Fibroblast of skin of abdomen (primary cell): ENCODE measurements at places on chromosomes 1 and 21.

DNA sequence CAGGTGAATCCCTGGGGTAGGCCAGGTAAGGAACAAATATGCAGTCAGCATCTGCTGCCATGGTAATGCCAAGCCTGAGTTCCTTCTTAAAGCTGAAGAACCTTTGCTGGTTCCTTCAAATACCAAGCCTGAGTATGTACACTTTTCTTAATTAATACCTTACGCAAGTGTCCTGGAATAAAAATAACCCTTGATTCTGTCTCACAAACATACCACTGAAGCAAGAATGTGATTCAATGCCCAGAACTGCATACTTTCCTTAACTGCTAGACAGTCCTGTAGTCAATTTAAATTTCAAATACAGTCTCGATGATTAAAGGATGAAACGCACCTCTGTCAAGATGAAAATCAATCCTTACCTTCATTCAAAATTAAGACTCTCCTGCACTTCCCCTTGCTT is 634.0 kb upstream of the CHRM3 start:
- peak; percentile 84 for DNase-seq

- DNase-seq = peak; percentile 28
Observed at GRCh38 chr21:25809013-25809412, 74.2 kb downstream of the GABPA start.

DNA sequence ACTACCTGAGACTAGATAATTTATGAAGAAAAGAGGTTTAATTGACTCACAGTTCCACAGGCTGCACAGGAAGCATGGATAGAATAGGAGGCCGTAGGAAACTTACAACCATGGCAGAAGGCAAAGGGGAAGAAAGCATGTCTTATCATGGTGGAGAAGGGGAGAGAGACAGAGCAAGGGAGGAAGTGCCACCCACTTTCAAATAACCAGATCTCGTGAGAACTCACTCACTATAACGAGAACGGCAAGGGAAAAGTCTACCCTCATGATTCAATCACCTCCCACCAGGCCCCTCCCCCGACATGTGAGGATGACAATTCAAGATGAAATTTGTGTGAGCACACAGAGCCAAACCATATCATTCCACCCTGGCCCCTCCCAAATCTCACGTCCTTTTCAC is 4.7 kb upstream of the C21orf91 start:
- DNase-seq = no peak

DNA sequence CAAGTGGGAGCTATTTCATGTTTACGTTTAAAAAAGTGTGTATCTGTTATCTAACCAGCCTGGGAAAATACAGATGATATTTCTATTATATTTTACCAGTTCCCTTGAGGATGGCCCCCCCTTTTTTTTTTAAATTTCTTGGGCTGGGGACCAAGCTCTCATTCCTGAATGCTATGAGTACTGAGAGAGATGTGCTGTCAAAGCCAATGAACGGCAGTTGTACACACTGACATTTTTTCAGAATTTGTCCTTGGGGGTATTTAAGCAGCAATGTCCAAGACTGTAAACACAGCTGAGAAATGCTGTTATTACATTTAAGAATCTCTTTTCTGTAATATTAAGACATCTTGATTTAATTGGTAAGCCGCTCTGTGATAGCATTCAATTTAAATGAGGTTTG is 177.9 kb downstream of the ST6GALNAC3 start:
- no peak for DNase-seq

GRCh38 chr21:42400525-42400924 is 3.2 kb upstream of the UBASH3A start:
- DNase-seq = peak; percentile 16

DNA sequence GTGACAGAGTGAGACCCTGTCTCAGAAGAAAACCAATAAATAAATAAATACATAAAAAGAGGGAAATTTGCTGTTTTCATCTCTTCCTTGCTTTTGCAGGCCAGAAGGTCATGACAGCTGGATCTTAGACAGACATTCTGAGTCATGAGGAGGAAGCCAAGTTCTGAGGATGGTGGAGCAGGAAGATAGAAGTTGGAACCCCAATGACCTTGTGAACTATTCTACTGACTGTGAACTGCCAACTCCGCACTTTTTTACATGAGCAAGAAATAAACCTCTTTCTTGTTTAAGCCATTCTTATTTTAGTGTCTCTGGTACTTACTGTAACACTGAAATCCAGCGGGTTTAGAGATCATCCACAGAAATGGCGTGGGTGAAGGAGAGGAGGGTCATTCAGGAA is 8.5 kb downstream of the CD84 start:
- DNase-seq = no peak

DNA sequence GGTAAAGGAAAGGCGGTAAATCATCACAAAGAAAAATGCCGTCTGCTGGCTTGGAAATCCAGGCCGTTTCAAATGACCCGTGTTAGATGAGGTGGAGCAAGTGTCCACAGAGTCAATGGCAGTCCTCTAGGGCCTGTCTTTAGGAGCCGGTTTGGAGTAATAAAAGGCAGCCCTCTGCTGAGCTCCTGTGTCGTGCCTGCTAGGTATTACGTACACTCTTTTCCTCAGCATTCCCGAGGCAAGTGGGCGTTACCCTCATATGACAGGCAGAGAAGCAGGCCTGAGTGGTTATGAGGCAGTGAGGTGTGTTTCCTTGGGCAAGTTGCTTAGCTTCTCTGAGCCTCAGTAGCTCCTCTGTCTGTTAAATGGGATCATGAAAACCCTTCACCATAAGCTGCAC is 7.7 kb downstream of the NENF start:
- DNase-seq = no peak

- DNase-seq = no peak
Observed at GRCh38 chr1:43337588-43337987, at the start of gene MPL. Gene MPL (plus strand): TSS chr1:43337818. CDS start chr1:43337849, 31 bp downstream.

DNA sequence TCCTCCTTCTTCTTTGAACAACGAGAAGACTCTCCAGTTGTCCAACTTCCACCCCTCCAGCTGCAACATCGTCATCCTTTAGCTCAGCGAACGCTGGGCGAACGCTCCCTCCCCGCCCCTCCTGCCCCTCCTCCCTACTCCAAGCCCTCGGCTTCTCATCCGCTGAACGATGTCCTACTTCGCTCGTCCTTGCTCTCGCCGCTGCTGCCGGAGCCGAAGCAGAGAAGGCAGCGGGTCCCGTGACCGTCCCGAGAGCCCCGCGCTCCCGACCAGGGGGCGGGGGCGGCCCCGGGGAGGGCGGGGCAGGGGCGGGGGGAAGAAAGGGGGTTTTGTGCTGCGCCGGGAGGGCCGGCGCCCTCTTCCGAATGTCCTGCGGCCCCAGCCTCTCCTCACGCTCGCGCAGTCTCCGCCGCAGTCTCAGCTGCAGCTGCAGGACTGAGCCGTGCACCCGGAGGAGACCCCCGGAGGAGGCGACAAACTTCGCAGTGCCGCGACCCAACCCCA is at the start of gene BCAN:
BCAN (plus strand) TSS at position 357 of the 504 bp plus-strand sequence. CDS start 3,938 bp downstream, outside the sequence.
- no peak for DNase-seq

DNA sequence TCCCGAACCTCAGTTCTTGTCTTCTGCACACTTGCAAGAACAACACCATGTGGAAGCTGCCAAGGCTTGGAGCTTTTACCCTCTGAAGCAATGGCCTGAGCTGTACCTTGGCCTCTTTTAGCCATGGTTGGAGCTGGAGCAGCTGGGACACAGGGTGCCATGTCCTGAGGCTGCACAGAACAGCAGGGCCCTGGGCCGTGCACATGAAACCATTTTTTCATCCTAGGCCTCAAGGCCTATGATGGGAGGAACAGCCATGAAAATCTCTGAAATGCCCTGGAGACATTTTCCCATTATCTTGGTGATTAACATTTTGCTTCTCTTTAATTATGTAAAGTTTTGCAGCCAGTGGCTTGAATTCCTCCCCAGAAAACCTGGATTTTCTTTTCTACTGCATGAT is 817.8 kb upstream of the CXADR start:
- no peak for DNase-seq

DNA sequence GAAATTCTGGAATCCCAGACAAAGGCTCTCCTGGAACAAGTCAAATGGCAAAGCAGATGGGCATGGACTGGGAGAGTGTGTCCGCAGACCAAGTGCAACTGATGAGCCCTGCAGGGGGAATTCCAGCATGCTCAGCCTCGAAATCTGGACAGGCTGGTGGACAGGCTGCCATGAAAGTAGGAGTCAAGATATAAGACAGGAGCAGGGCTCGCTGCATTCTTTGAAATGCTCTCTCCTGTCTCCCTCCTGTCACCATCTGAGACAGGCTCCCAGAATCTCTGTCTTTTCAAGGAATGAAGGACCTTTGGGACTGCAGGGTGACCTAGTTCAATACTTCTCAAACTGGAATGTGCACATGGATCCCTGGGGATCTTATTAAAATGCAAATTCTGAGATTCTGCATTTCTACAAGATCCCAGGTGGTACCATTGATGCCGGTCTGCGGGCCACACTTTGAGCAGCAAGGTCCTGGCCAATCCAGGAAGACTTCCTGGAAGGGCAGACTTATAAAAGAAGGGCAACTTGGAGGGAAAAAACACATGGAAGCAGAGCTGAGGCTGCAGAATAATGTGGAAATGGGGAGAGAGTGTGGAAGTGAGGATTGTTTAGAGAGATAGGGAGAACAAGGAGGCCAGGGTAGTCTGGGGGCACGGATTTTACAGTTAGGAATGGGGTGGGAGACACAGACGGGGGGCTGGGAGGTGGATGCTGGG is 29.8 kb downstream of the TNNT2 start:
- DNase-seq = no peak

- DNase-seq = no peak
Observed at GRCh38 chr1:35845766-35846165, 37.2 kb upstream of the AGO1 start.

- DNase-seq = no peak
Observed at GRCh38 chr1:211583011-211583992, 4.3 kb upstream of the SLC30A1 start.

- DNase-seq = no peak
Observed at GRCh38 chr1:38291906-38292521, 245.4 kb upstream of the POU3F1 start.

GRCh38 chr1:164611754-164612642 is 53.0 kb downstream of the PBX1 start:
- peak; percentile 76 for DNase-seq

- no peak for DNase-seq
Observed at GRCh38 chr1:205318231-205318991, 3.1 kb downstream of the NUAK2 start.

DNA sequence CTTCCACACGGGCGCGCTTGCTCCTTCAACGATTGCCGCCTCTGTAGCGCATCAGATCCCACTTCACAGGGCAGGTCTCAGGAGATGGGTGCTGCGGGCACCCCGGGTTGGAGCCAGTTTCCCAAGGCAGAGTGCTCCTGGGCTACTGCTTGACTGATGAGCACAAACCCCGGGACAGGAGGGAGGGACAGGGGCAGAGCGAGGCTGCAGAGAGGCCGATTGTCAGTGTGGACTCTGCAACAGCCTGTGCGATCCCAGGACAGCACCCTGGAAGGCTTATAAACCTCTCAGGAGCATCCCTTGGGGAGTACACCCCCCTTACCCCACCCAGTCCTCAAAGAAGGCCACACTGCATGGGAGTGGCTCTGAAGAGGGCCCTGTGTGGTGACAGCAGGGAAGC is 28.0 kb upstream of the BACE2 start:
- DNase-seq = no peak

GRCh38 chr1:235759336-235759735 is 107.4 kb downstream of the LYST start:
- DNase-seq = no peak

- DNase-seq = no peak
Observed at GRCh38 chr1:29826646-29827045, 590.3 kb downstream of the PTPRU start.

DNA sequence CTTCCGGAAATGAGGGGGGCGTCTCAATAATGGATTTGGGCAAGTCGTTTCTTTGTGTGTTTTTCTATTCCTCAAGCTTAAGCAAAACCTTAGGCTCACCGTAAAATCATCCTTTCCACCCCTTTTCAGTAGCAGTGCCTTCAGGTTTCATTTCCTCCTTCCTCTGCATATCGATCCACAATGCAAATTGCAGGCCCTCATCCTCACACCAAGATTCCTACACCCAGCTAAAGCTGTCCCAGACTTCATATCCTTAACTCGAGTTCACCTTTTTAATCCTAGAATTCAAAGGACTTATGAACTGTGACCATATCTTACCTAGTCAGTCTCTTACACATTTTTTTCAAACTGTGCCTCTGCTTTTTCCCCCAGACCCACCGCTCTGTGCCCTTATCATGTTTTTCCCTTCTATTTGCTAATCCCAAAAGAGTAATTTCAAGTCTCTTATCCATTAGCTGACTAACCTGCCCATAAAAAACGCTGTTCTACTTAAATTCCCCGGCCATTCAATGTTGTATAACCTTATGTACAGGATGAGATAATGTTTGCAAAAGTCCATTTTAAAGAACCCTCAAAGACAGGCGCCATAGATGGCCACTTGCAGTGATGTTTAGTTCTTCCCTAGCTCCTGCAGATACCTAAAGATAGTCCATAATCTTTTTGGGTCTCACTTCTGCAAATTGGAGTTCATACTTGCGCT is 1.5 kb downstream of the AKIRIN1 start:
- DNase-seq = no peak

- DNase-seq = peak; percentile 71
Observed at GRCh38 chr1:39799770-39800470, 11.3 kb upstream of the BMP8B start.

GRCh38 chr1:74375376-74375775 is 137.0 kb downstream of the LRRC53 start:
- peak; percentile 16 for DNase-seq

- DNase-seq = no peak
Observed at GRCh38 chr1:241782396-241782795, 65.6 kb upstream of the EXO1 start.

- peak; percentile 77 for DNase-seq
Observed at GRCh38 chr1:70504176-70504820, 93.2 kb downstream of the CTH start.
